Stimulated activated naive B cell treated with anti-CD40 and anti-IgM and Interleukin-4, amounts not matched to agents 10 μg/mL and 1 μg/mL and 100 μg/mL, for 72 hours (primary cell): ENCODE measurements at places on chromosomes 13 and 19.
A peak's percentile ranks its signal among the peaks of the same experiment; 100 is the strongest.

GRCh38 chr19:7677669-7678311, 900 bp downstream of the MCEMP1 start:
- no peak overlapping the region for H3K4me3 ChIP-seq
- peaks cover 30% of the 10 kb centered on the region for H3K27me3 ChIP-seq

DNA sequence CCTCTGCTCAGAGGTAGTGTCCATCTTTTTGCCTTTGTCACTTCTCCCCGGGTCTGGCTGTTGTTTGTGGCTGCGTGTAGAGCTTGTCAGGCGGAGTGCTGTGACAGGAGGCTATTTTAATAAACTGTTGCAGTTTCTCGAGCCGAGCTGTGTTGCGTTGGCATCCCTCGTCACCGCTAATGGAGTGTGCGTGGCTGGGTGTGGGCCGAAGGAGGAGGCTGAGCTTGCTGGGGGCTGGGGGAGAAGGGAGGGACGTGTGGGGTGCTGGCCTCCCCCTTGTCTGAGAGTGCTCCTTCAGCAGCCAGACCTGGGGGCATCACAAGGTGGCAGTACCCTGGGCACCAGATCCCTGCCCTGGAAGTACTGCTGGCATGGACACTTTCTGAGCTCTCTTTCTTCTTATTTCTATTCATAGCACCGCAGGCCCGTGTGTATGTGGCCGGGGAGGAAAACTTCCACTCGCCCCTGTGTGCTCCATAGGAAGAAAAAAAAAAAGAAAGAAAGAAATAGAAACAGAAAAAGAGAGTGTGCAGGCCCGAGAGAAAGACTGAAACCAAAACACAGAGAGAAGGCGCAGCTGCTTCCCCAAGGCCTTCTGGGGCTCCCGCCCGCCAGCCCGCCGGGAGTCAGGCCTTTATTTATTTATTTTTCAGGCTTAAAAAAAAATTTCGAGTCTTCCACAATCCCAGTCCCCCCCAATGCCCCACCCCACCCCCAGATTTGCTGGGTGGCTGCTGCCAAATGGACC, 27.0 kb downstream of the NFIX start:
- H3K27me3 ChIP-seq: peaks cover 41% of the 10 kb centered on the region
- no peaks in the 10 kb centered on the region for H3K36me3 ChIP-seq
- peak overlapping the region; percentile 83 for H3K4me3 ChIP-seq
- DNase-seq: no peak
- peak overlapping the region; percentile 43 for H3K27ac ChIP-seq
- H3K4me1 ChIP-seq: peaks cover 16% of the 10 kb centered on the region

DNA sequence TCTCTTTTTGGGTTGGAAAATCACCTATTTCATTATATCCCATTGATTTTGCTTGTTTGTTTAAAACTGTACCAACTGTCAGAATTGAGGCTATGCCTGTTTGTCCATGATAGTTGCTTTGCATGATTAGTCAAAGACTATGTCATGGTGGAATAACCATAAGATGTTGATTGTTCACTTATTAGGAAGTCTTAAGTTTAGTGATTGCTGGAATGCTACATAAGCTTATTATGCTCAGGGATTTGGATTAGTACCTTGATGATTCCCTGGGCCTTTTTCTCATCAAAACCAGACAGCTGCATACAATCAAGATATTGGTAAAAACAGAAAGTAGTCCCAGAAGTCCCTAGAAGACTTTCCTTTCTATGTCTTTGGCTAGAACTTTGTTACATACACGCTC, 954.7 kb downstream of the PCDH9 start:
- H3K36me3 ChIP-seq: peaks cover 7% of the 10 kb centered on the region
- H3K4me1 ChIP-seq: no peaks in the 10 kb centered on the region
- no peak overlapping the region for H3K27ac ChIP-seq
- no peak for DNase-seq
- no peak overlapping the region for H3K4me3 ChIP-seq
- no peaks in the 10 kb centered on the region for H3K27me3 ChIP-seq

- peaks cover 28% of the 10 kb centered on the region for H3K36me3 ChIP-seq
- peak within 1 kb of the TSS; percentile 65 for H3K27ac ChIP-seq
- peak within 1 kb of the TSS; percentile 36 for H3K4me3 ChIP-seq
Observed at GRCh38 chr19:6375411-6376010, at the start of gene PSPN. PSPN (minus strand) TSS chr19:6375933; CDS start chr19:6375849, 84 bp downstream.

- H3K27me3 ChIP-seq: no peaks in the 10 kb centered on the region
- H3K4me1 ChIP-seq: peaks cover 73% of the 10 kb centered on the region
- H3K36me3 ChIP-seq: peaks cover 49% of the 10 kb centered on the region
- peak overlapping the region; percentile 86 for H3K27ac ChIP-seq
- peak overlapping the region; percentile 2 for H3K4me3 ChIP-seq
- DNase-seq: no peak
Observed at GRCh38 chr19:21028969-21029268, 8.5 kb downstream of the ZNF430 start.

DNA sequence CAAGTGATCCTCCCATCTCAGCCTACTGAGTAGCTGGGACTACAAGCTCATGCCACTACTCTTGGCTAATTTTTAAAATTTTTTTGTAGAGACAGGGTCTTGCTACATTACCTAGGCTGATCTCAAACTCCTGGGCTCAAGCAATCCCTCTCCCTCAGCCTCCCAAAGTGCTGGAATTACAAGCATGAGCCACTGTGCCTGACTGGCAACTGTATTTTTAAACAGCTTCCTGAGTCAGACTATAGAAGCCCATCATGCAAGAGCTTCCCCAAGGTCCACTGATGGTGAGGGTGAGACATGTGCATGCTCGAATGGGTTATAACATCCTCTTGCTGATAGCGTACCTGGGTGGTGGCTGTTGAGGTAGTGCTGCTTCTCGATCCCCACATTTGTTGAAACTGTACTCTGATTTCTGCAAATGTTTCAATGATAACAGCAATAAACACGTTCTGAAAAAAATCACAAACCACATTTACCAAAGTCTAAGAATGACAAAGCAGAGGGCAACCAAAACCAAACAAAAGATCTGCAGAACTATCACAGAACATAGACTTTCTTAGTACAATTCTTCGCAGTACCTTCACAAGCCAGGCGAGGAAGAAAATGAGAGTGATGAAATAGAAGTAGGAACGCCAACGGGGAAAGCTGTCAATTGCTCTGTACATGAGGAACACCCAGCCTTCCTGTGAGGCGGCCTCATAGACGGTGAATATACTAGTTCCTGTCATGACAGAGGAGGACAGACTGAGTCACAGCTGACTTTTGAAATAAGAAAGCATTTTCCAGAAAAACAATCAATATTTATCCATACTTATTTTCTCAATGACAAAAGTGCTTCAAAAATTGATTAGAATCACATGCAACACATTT, 124.4 kb downstream of the NALCN start:
- no peaks in the 10 kb centered on the region for H3K4me1 ChIP-seq
- H3K4me3 ChIP-seq: no peak overlapping the region
- no peak for DNase-seq
- H3K27ac ChIP-seq: no peak overlapping the region
- H3K36me3 ChIP-seq: no peaks in the 10 kb centered on the region

- H3K27ac ChIP-seq: no peak overlapping the region
- no peaks in the 10 kb centered on the region for H3K36me3 ChIP-seq
- H3K27me3 ChIP-seq: peaks cover 6% of the 10 kb centered on the region
Observed at GRCh38 chr13:77563111-77563510, 27.6 kb downstream of the SCEL start.

DNA sequence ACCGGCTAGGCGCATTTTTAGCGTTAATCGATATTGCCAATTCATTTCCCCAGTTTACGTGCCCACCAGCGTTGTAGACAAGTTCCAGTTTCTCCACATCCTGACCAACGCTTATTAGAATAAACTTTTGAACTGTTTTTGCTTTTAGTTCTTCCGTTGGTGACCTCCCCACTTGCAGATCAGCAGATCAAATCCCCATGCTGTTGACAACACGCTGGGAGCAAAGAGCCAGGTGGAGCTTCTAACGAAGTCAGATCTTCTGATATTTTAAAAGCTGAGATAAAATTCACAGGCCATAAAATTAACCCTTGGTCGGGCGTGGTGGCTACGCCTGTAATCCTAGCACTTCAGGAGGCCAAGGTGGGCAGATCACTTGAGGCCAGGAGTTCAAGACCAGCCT, 21.2 kb downstream of the RCN3 start:
- no peak overlapping the region for H3K27ac ChIP-seq
- H3K36me3 ChIP-seq: peaks cover 11% of the 10 kb centered on the region

DNA sequence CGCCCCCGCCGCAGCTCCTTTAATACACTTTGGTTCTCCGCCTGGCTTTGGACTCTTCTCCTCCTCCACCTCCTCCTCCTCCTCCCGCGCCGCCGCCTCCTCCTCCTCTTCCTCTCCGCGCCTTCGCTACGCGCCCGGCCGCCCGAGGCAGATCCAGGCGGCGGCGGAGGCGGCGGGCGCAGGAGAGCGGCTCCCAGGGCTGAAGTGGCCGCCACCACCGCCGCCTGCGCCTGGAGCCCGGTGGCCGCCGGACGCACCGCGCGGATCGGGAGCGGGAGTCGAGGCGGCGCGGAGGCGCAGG, at the start of gene ZIC2:
Gene ZIC2 (plus strand): TSS at position 50 of the 301 bp plus-strand sequence. CDS start 281 bp downstream, outside the sequence.
- H3K27ac ChIP-seq: peak within 1 kb of the TSS; percentile 62
- peaks cover 12% of the 10 kb centered on the region for H3K4me1 ChIP-seq
- H3K36me3 ChIP-seq: peaks cover 11% of the 10 kb centered on the region
- peak within 1 kb of the TSS; percentile 70 for H3K4me3 ChIP-seq

GRCh38 chr13:91242652-91243051, 104.8 kb upstream of the MIR17HG start:
- DNase-seq: no peak
- H3K27ac ChIP-seq: no peak overlapping the region
- no peaks in the 10 kb centered on the region for H3K4me1 ChIP-seq
- H3K4me3 ChIP-seq: no peak overlapping the region

- no peak overlapping the region for H3K4me3 ChIP-seq
- H3K4me1 ChIP-seq: no peaks in the 10 kb centered on the region
- DNase-seq: no peak
- peaks cover 35% of the 10 kb centered on the region for H3K27me3 ChIP-seq
Observed at GRCh38 chr13:21997726-21998125, 326.9 kb downstream of the FGF9 start.

GRCh38 chr13:39016787-39017186, 21.1 kb downstream of the PROSER1 start:
- no peak for DNase-seq
- H3K4me1 ChIP-seq: no peaks in the 10 kb centered on the region
- no peak overlapping the region for H3K4me3 ChIP-seq
- no peak overlapping the region for H3K27ac ChIP-seq
- H3K27me3 ChIP-seq: no peaks in the 10 kb centered on the region
- H3K36me3 ChIP-seq: peaks cover 63% of the 10 kb centered on the region
